ENCODE measurements at places on chromosomes 2 and 18.

DNA sequence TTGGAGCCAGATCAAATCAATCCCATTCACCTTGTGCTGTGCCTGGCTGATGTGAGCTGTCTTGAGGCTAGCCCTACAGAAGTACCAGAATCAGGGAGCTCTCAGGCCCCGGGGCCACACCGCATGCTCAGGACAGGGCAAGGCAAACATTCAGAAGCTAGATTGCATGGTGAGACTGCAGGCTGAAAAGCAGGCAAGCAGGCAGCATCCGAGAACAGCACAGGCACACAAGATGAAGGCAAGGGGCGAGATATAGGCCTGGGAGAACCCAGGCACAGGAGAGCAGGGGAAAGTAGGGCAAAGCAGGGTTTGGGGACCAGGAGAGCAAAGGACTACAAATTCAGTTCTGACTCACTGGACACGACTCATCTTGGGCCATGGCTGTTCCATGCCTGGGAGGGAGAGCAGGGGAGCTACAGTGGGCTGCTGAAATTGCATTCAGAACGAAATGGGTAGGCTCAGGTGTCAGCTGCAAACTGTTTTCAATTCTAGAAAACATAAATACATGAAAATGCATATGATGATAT, 59.6 kb downstream of the GALNT14 start:
- no peak for DNase-seq

- no peak for DNase-seq
Measured at GRCh38 chr2:158060835-158061435, 40.7 kb upstream of the UPP2 start.

- DNase-seq, result no peak
Measured at GRCh38 chr18:13433685-13434084, 215.1 kb downstream of the LDLRAD4 start.

DNA sequence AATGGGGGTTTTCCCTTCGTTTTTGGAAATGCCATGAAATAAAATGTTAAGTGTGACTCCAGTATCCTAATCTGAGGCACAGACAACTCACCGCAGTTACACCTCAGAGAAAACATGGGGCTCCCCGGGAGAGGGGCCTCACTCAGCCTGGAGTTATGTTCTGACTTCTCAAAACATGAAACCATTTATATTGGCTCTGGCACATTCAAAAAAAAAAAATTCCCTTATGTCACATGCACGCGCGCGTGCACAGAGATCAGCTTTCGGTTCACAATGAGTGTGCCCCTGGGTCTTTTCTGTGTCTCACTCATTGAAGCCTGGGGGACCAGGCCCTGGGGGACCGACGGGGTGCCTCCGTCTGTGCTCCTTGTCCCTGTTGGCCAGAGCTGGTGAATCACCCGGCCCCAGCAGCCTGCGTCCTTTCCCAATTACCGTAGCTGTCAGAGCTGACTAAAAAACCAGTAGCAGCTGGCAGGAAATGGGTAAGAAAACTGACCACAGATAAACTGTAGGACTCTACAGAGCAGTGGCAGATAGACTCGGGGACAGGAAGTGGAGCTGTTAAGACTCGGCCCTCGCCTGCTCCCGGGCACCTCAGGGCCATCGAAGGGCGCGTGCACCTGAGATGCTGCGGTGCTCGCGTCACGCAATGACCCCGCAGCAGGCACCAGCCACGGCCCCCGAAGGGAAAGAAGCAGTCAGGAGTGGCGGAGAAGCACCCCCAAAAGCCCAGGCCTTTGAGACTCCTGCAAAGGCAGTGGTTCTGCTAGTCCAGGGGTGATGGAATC, 138.3 kb upstream of the ID2 start:
- no peak for DNase-seq

GRCh38 chr2:18077704-18078103, 199.2 kb downstream of the KCNS3 start:
- DNase-seq, result no peak

- no peak for DNase-seq
Measured at GRCh38 chr2:60331115-60331809, 222.2 kb downstream of the BCL11A start.

DNA sequence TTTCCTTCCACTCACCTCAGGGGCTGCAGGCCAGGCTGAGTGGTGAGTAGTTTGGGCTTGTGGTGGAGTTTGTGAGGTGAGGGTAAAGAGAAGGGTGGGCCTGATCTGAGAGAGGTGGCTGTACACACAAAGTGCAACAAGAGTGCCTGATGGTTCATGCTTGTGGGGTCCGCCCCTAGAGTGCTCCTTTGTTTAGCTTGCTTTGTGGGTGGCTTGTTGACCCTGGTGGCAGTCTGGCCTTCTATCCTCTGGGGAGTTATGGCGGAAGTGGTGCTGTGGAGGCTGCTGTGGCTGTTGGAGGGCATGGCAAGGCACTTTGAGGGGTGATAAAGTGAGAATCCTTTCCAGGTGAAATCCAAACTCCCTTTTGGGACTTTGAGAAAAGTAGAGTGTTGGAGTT, 10.6 kb downstream of the UBE2F start:
- no peak for DNase-seq

All from Panc1 (cell line).